HEK293T (cell line): ENCODE measurements at places on chromosomes 7 and 10.

DNA sequence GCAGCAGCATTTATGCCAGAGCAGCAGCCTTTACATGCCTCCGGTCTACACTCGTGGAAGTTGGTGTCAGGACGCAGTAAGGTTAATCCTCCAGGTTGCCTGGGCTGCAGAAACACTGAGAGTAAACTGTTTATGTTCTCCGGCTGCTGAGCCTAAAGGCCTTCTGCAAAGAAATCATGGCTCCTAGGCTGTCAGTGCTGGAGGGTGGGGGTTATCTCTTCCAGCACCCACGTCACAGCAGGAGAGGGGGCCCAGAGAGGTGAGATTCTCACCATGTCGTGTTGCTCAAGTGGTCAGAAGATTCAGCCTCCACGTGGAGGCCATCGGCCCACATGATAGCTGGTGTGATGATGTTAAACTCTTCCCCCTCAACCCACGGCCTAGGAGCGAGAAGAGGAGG, 41.2 kb downstream of the COL13A1 start:
- DNase-seq: no peak

DNA sequence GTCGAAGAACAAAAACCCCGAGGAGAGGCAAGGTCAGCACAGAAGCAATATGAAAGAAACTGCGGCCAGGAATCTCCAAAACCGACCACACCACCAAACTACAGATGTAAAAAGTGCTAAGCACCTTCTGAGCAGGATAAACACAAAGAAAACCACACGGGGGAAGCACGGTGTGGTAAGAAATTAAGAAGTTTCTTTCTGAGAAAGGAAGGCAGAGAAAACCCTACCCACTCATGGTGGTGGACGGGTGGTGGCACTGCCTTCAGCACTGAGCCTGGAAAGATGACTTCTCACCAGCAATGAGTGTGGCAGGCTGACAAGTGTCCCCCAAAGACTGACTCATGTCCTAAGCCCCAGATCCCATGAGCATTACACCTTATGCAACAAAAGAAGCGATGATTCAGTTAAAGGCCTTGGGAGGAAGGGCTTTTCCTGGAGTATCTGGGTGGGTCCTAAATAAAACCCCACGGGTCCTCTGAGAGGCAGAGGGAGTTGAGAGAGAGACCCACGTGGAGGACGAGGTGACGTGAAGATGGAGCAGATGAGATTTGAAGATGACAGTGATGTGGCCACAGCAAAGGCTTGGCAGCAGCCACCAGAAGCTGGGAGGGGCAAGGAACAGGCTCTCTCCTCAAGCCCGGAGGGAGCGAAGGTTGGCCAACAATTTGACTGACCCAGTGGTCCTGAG, 124.9 kb downstream of the DLG5 start:
- DNase-seq: no peak

GRCh38 chr7:123768493-123768892, 19.7 kb upstream of the WASL start:
- DNase-seq: no peak

- DNase-seq: no peak
These were observed 436.0 kb upstream of the ADARB2 start for GRCh38 chr10:2173327-2173726.

GRCh38 chr7:17599733-17600339, 301.4 kb downstream of the AHR start:
- no peak for DNase-seq

- DNase-seq: peak; percentile 56
These were observed 57.0 kb downstream of the CDC123 start for GRCh38 chr10:12252882-12253546.

- DNase-seq: no peak
These were observed 59.2 kb downstream of the PWWP2B start for GRCh38 chr10:132455986-132456847.

GRCh38 chr7:131365838-131366237, 38.2 kb downstream of the MKLN1 start:
- no peak for DNase-seq

GRCh38 chr10:83542774-83543411, 596.4 kb upstream of the GHITM start:
- no peak for DNase-seq

DNA sequence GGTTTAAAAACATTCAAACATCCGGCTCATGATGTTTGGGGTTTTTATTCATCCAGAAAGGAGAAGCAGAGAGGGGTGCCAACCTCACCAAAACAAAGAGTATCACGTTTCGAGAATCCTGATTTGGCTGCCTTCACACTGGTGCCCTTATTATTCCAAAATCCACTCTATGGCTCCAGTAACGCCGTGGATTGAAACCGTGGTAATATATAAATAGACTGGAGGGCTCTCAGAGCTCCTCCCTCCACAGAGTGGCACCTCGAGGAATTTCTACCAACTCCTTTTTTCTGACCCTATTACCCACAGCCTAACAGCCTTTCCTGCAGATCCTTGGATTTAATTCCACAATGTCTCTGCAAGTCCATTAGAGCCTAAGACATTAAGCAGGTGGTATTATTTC, 353.6 kb downstream of the CRPPA start:
- no peak for DNase-seq

DNA sequence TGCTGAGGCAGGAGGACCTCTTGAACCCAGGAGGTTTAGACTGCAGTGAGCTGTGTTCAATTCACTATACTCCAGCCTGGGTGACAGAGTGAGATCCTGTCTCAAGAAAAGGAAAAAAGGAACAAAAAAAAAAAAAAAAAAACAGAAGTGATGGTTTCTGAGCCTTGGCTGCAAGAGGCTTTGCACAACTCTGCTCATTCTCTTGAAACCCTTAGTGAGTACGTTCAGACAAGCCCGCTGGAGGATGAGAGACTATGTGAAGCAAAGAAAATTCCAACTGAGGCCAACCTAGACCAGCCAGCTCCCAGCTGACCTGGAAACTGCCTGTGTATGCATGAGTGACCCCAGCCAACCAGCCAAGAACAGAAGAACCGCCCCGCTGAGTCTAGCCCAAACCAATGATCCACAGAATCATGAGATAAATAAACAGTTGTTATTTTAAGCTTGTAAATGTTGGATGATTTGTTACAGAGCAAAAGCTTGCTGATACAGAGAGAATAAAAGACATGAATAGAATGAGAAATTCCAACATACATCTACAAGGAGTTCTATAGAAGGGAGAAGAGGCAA, 50.6 kb upstream of the FZD9 start:
- no peak for DNase-seq

- no peak for DNase-seq
These were observed 285.1 kb downstream of the ZEB1 start for GRCh38 chr10:31604096-31604495.

GRCh38 chr7:63233881-63234280, 764.8 kb upstream of the ZNF722 start:
- no peak for DNase-seq

GRCh38 chr7:50085344-50085743, 7.7 kb downstream of the ZPBP start:
- no peak for DNase-seq

- no peak for DNase-seq
These were observed 196.7 kb upstream of the MKI67 start for GRCh38 chr10:128322950-128323349.

- no peak for DNase-seq
These were observed 1361.3 kb upstream of the CELF2 start for GRCh38 chr10:9656386-9656785.

DNA sequence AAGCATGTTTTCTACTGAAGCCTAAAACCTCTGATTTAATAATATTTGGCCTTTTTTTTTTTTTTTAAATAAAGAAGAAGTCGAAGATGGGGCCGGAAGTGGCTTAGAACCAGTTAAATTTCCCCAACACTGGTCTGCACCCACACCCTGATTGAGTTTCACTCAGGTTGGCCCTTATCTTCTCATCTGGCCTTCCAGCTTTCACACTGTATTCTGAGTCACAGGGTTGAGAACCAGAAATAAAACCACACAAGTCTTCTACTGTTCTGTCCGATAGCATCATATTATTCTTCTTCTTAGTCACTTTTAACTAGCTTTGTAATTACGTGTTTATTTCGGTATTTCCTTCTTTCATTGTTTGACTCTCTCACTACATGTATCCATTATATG, 9.9 kb downstream of the ZNF365 start:
- no peak for DNase-seq

GRCh38 chr10:18216482-18216881, 76.3 kb downstream of the CACNB2 start:
- no peak for DNase-seq

DNA sequence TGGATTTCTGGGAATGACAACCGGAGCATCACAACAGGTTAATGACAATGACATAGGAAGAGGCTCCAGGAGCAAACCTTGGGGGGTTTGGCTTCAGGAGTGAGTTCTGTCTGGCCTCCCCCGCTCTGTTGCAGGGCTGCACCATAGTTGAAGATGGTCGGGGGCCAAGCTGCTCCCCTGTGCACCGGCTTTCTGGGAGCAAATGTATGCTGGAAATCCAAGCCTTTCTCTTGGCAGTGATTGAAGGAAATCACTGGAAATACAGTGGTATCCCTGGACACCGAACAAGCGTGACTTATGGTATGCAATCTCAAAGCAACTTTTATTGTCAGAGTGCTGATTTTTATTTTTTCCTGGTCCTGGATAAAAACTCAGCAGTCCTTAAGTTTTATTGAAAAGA, 251.9 kb upstream of the ZNF32 start:
- DNase-seq: no peak

GRCh38 chr7:15459018-15459615, 102.7 kb downstream of the AGMO start:
- DNase-seq: peak; percentile 6

DNA sequence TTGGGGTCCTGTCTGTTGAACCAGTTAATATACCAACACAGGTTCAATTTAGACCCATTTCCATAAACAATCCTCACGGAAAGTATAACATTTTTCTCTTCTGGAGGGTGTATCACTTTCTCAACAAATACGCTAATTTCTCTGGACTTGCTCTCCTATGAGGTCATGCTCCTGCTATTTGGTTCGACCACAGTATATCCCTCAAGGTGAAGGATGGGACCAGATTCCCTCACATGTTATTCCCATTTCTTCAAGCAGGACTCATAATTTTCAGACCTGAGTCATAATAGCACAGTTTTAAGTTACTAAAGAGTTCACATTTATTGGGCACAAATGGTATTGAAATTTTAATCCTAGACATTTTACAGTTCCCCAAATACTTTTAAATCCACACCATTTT, 57.2 kb downstream of the ADAM12 start:
- no peak for DNase-seq

DNA sequence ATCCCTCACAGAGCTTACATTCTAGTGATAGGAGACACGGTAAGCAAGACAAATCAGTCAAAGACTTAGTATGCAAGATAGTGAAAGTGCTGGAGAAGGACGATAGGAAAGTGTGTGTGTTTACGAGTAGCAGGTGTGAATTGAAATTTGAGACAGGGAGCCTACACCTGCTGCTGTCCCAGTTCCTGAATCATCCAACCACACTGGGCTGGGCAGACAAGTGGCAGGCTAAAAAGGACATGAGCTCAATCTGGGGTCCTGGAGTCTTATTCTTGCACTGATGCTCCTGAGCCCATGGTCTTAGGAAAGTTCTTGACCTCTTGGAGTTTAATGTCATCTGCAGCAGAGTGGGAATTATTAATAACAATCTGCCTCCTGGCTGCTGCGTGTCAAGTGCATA, 16.2 kb downstream of the RBP3 start:
- DNase-seq: no peak

GRCh38 chr7:153100691-153101237, 341.2 kb downstream of the ACTR3B start:
- no peak for DNase-seq

- DNase-seq: no peak
These were observed 35.3 kb downstream of the CARD11 start for GRCh38 chr7:3008386-3008785.

DNA sequence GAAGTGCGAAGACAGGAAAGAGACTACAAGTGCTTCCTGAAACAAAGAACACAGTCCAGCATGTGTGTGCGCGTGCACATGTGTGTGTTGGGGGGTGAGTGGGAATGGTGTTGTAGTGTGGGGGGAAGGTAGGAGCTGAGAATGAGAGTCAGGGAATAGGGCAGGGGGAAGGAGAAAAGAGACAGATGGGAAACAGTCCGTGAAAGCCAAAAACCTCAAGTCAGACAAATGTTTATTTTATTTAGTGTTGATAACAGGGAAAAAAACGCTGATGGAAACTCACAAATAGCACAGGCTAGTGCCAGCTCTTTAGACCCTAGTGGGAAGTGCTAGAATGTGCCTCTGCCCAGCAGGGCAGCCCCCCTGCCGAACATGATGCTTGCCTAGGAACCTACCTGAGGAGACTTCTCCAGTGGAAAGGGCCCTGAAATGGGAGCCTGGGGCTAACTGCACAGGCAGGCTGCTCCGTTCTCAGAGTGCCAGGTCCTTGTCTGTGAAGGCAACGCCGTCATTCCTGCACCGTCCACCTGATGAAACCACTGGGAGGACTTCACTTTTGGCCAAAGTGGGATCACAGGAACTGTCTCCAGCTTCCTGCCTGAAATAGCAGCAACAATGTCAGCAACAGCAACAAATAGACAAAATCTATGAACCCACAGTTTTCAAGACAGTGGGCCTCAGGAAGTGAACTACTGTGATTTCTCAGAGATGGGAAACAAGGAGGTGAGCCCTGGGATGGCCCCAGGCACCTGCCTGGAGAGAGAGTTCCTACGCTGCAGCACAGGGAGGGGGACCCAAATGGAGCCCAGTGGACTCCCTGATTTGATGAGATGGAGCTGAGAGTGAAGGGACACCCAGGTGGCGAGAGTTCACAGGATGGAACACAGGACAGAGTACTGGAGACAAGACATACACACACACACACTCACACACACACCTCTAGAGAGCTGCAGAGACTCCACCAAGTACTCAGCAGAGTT, 379.7 kb downstream of the RPS24 start:
- no peak for DNase-seq

DNA sequence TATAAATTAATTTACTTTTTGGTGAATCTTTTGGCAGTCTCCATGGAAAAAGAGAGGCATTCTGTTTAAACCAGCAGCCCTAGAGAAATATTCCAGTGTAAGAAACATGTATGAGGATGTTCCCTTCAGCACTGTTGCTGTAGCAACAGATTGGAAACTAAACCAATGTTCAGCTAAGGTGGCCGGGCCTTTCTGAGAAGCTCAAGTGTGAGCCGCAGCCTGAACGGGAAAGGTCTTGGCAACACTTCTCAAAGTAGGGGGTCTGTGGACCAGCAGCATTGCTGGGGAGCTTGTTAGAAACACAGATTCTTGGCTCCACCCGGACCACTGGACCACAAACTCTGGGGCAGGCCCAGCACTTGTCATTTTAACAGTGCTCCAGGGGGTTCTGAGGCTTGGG, 36.2 kb downstream of the RAMP3 start:
- DNase-seq: no peak

DNA sequence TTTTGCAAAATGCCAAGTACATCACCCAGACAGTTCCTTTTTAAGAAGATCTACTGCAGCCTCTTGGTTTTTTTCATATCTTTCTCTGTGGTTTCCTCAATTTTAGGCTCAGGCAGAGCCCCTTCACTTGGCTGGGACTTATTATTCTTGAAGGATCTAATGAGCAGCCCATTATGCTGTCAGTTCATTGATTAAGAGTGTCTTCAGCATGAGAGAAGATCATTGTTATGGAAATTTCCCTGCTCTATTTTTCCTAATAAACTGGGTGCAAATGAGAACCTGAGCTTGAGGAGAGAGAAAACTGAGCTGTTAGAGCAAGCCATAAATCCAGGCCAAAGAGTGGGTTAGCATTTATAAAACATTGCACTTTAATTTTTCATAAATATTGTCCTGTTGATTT, 146.5 kb downstream of the SEC23IP start:
- no peak for DNase-seq
